Colonic mucosa (tissue), 4 donors: ENCODE measurements at places on chromosomes 7 and 10. TPM values are rescaled to one million over a fixed set of nuclear protein-coding genes. Genes with fewer than 3 reads are reported as not detected.

DNA sequence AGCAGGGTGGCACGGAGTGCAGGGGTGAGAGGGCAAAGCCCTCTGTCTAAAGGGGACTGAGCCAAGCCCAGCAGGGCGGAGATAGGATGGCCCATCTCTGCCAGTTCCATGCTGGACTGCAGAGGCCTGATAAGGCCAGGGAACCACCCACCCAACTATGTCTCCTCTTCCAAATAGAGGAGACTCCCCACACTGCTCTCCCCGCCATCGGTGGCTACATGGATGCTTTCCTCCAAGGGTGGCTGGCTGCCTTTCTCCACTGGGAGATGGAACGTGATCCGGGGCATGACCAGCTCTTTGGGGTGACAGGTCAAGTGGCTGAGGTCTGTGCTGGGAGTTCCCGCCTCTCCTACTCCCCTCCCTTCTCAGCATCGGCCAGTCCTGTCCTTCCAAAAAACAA, 58.1 kb upstream of the MXI1 start:
- H3K4me1 ChIP-seq, result peaks cover 4% of the 10 kb centered on the region
- no peaks in the 10 kb centered on the region for H3K36me3 ChIP-seq
- H3K27ac ChIP-seq, result no peak overlapping the region
- no peak overlapping the region for H3K4me3 ChIP-seq

DNA sequence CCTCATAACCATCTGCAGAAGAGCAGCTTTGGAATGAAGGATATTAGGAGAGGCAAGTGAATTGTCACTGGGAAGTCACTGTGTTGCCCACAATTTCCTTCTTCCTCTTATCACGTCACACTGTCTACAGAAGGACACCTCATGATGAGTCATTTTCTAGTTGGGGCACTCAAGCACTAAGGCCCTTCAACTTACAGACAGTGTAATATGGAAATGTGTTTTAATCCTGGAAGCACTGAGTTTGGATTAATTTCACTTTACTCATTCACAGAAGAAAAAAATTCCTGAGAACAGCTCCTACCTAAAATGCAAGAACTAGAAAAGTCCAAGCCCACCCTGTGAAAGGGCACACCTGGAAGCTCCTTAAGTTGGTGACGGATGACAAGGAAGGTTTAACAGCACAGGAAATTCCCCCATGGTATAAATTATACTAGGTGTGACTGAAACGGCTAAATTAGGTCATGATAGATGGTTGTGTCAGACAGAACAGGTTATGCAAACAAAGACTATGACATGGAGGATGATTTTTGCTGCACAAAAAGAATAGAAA, 56.6 kb downstream of the PARD3 start:
- H3K4me3 ChIP-seq, result no peak overlapping the region
- H3K4me1 ChIP-seq, result peaks cover 9% of the 10 kb centered on the region
- H3K27me3 ChIP-seq, result no peaks in the 10 kb centered on the region
- DNase-seq, result peak; percentile 54
- no peaks in the 10 kb centered on the region for H3K36me3 ChIP-seq

DNA sequence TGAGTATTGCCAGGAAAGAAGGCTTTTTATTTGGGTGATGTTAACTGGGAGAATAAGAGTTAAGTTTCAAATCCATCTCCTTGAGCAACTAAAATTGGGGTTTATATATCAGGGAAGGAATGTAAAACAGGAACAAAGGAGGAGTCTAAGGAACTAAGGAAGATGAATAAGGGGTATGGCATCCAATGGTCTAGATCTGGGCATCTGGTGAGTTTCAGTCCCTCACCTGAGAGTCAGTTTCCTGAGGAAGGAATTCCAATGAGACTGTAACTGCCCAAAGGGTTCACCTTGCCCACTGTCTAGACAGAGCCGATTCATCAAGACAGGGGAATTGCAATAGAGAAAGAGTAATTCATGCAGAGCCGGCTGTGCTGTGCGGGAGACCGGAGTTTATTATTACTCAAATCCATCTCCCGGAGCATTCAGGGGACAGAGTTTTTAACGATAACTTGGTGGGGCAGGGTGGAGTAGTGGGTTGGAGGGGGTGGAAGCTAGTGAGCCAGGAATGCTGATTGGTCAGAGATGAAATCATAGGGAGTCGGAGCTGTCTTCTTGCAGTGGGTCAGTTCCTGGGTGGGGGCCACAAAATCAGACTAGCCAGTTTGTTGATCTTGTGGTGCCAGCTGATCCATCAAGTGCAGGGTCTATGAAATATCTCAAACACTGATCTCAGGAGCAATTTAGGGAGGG, 188.3 kb upstream of the STK17A start:
- H3K27ac ChIP-seq, result no peak overlapping the region
- no peaks in the 10 kb centered on the region for H3K4me1 ChIP-seq
- H3K36me3 ChIP-seq, result no peaks in the 10 kb centered on the region
- no peaks in the 10 kb centered on the region for H3K27me3 ChIP-seq

DNA sequence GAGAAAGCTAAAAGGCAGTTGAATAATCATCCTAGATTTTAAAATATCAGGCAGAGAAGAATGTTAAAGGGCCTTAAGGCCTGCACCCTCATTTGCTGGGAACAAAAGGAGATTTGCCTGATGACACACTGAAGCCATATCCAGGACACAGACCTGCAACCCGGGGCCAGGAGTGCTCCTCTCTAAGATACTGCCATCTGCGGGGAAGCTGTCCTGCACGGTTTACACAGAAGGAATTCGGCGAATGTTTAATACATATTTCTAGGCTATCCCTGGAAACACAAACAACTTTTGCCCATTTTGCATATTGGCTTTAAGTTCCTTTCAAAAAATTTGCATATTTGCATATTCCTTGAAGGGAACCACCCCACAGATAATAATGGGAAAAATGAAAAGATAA, 52.3 kb downstream of the DYNC1I1 start:
- H3K4me3 ChIP-seq, result no peak overlapping the region
- no peaks in the 10 kb centered on the region for H3K4me1 ChIP-seq
- no peak for DNase-seq
- H3K36me3 ChIP-seq, result no peaks in the 10 kb centered on the region

GRCh38 chr10:73408061-73408460, 5.8 kb downstream of the ANXA7 start:
- DNase-seq, result no peak
- no peak overlapping the region for H3K4me3 ChIP-seq
- H3K36me3 ChIP-seq, result no peaks in the 10 kb centered on the region
- no peaks in the 10 kb centered on the region for H3K27me3 ChIP-seq
- no peak overlapping the region for H3K27ac ChIP-seq

GRCh38 chr10:116487522-116488430, 58.0 kb upstream of the PNLIP start:
- no peak overlapping the region for H3K27ac ChIP-seq
- H3K36me3 ChIP-seq, result no peaks in the 10 kb centered on the region
- H3K4me1 ChIP-seq, result no peaks in the 10 kb centered on the region
- H3K27me3 ChIP-seq, result no peaks in the 10 kb centered on the region

DNA sequence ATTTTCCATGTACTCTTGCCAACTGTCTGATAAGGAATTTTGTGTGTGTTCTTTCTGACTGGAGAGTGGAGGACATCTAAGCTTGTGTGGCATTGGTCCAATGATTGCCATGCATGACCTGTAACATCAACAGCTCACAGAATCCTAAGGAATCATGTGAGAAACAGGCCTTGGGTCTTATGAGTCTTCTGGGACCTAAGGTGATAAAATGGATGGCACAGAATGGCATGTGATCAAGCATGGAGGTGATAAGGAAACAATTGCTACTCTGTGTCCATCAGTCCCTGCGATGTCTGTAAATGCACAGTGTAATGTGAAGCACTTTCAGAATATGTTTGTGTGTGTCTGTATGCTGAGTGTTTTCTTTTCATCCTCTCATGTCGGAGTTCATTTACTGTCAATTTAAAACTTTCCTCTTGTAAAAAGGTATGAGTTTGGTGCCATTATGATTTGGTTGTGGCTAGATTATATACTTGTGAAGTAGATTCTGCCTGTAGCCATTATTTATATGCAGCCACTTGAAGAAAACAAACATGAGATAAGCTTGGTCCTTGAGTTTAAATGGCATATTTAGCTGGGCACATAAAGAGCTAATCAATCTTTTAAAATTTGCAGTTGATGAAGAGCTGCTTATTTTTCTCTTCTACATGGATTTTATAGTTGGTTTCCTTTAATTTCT, 127.5 kb downstream of the VPS50 start:
- no peaks in the 10 kb centered on the region for H3K27me3 ChIP-seq
- no peak for DNase-seq
- H3K4me1 ChIP-seq, result no peaks in the 10 kb centered on the region

DNA sequence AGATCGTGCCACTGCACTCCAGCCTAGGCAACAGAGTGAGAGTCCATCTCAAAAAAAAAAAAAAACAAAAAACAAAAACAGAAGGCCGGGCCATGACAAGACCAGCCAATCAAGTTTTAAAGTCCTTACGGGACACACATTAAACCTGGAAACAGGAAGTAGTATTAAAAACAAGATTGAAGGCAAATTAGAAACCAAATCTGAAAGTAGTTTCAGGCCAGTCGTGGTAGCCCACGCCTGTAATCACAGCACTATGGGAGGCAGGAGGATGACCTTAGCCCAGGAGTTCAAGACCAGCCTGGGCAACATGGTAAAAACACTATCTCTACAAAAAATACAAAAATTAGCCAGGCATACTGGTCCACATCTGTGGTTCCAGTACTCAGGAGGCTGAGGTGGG, 18.1 kb downstream of the PSAP start:
- H3K4me3 ChIP-seq, result no peak overlapping the region
- no peak for DNase-seq
- H3K27ac ChIP-seq, result no peak overlapping the region

GRCh38 chr7:96052860-96053470, 268.9 kb downstream of the SLC25A13 start:
- H3K27ac ChIP-seq, result no peak overlapping the region
- H3K4me1 ChIP-seq, result no peaks in the 10 kb centered on the region
- no peak for DNase-seq
- no peaks in the 10 kb centered on the region for H3K36me3 ChIP-seq

GRCh38 chr7:17544401-17544800, 245.9 kb downstream of the AHR start:
- H3K27me3 ChIP-seq, result no peaks in the 10 kb centered on the region
- H3K4me3 ChIP-seq, result no peak overlapping the region
- no peak overlapping the region for H3K27ac ChIP-seq
- no peaks in the 10 kb centered on the region for H3K4me1 ChIP-seq
- H3K36me3 ChIP-seq, result no peaks in the 10 kb centered on the region

DNA sequence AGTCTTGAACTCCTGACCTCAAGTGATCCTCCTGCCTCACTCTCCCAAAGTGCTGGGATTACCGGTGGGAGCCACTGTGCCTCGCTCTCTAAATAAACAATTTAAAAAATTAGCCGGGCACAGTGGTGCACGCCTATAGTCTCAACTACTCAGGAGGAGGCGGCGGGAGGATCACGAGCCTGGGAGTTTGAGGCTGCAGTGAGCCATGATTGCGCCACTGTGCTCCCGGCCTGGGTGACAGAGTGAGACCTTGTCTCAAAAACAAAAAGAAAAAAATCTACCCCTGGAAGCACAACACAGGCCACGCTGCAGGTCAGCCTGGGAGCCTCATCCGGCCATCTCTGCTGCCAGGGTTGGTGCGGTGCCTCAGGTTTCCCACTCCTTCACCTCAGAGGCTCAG, 3.8 kb upstream of the EIF3B start:
- H3K4me3 ChIP-seq, result no peak overlapping the region

DNA sequence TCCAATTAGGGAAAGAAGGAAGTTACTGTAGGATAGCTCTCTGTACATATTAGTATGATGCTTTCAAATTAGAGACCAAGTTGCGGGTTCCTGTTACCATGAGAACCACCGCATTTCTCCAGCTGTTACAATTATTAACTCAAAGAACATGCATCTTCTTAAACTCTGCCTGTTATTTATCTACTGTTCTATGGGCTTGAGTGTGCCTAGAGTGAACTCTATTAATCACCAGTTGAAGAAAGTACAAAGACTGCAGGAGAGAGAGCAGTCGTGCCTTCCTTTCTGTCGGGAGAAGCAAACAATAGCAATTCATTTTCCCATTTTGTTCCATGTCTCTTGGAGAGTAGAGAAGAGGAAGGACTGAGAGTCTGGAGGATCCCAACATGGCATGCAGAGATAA, 1071.2 kb downstream of the TYW1 start:
- H3K27me3 ChIP-seq, result no peaks in the 10 kb centered on the region
- no peak for DNase-seq
- H3K27ac ChIP-seq, result no peak overlapping the region
- H3K36me3 ChIP-seq, result no peaks in the 10 kb centered on the region
- no peak overlapping the region for H3K4me3 ChIP-seq
- no peaks in the 10 kb centered on the region for H3K4me1 ChIP-seq

GRCh38 chr7:92667816-92668535, 77.8 kb upstream of the FAM133B start:
- H3K36me3 ChIP-seq, result no peaks in the 10 kb centered on the region
- no peak overlapping the region for H3K27ac ChIP-seq
- H3K4me3 ChIP-seq, result no peak overlapping the region
- H3K4me1 ChIP-seq, result no peaks in the 10 kb centered on the region
- DNase-seq, result no peak

- no peaks in the 10 kb centered on the region for H3K4me1 ChIP-seq
- no peaks in the 10 kb centered on the region for H3K36me3 ChIP-seq
- H3K4me3 ChIP-seq, result no peak overlapping the region
- DNase-seq, result peak; percentile 44
- H3K27ac ChIP-seq, result no peak overlapping the region
- no peaks in the 10 kb centered on the region for H3K27me3 ChIP-seq
Observed at GRCh38 chr7:50502001-50502684, 52.0 kb upstream of the FIGNL1 start.

SORCS3 gene
- 0.08 TPM for total RNA-seq

MKX gene
- 2.3 TPM for total RNA-seq

ST8SIA6 gene
- 3.5 TPM for total RNA-seq

LRRTM3 gene
- total RNA-seq, result not detected
